ENCODE measurements at places on chromosomes 5 and 9. TPM values are rescaled to one million over a fixed set of nuclear protein-coding genes. Genes with fewer than 3 reads are reported as not detected.

The RASEF gene
- total RNA-seq = 0.25 TPM

The SPINK7 gene
- not detected for total RNA-seq

The EQTN gene
- total RNA-seq = 1.2 TPM

The CCNB1 gene
- 14.0 TPM for total RNA-seq

The INSL6 gene
- not detected for total RNA-seq

The CYLC2 gene
- total RNA-seq = not detected

The PCAT7 gene
- total RNA-seq = not detected

The KIF24 gene
- 1.2 TPM for total RNA-seq

The COL5A1 gene
- total RNA-seq = 4.9 TPM

The PCDHGA3 gene
- 6.6 TPM for total RNA-seq

The TNFSF8 gene
- 0.49 TPM for total RNA-seq

The C8G gene
- total RNA-seq = not detected

The FAXDC2 gene
- 5.4 TPM for total RNA-seq

The SPINK6 gene
- not detected for total RNA-seq

The DND1 gene
- 0.74 TPM for total RNA-seq

The SAXO1 gene
- total RNA-seq = under 0.01 TPM

The PCDHA11 gene
- 31.7 TPM for total RNA-seq

The MRPL22 gene
- total RNA-seq = 19.9 TPM

The NTRK2 gene
- total RNA-seq = 151 TPM

The KIF12 gene
- total RNA-seq = 0.49 TPM

The LECT2 gene
- not detected for total RNA-seq

The ARID3C gene
- not detected for total RNA-seq

The GPX8 gene
- 2.7 TPM for total RNA-seq

The EGFLAM gene
- total RNA-seq = 4.2 TPM

The HINT1 gene
- 107 TPM for total RNA-seq

The LHX6 gene
- 20.4 TPM for total RNA-seq

The CDKN2B gene
- total RNA-seq = 0.25 TPM

The CNTFR gene
- 15.0 TPM for total RNA-seq

The CATSPER3 gene
- total RNA-seq = not detected

The CORO2A gene
- 4.2 TPM for total RNA-seq

The SARDH gene
- total RNA-seq = 2.2 TPM

The ADAMTSL2 gene
- 2.7 TPM for total RNA-seq

The DMRT2 gene
- total RNA-seq = not detected

The ICE1 gene
- 39.3 TPM for total RNA-seq

The TMEM232 gene
- total RNA-seq = 11.8 TPM

The DNAJA1 gene
- 232 TPM for total RNA-seq

The RAB3C gene
- total RNA-seq = 33.9 TPM

The PCDHA12 gene
- total RNA-seq = 8.6 TPM

The TRAF1 gene
- total RNA-seq = 2.0 TPM

The FOXI1 gene
- not detected for total RNA-seq

The PDE8B gene
- 8.9 TPM for total RNA-seq

The PCSK1 gene
- 1.2 TPM for total RNA-seq

The PCDHB2 gene
- total RNA-seq = 9.3 TPM

The FCN1 gene
- 0.98 TPM for total RNA-seq

The GDA gene
- 22.6 TPM for total RNA-seq

The ZNF367 gene
- total RNA-seq = 2.7 TPM

The SURF1 gene
- 10.6 TPM for total RNA-seq

The TEX48 gene
- total RNA-seq = not detected

The CENPK gene
- 5.4 TPM for total RNA-seq
